NCI-H446 treated with DMSO at 0.1 percent for 48 hours (cell line): ENCODE measurements at places on chromosomes 13 and 19.

DNA sequence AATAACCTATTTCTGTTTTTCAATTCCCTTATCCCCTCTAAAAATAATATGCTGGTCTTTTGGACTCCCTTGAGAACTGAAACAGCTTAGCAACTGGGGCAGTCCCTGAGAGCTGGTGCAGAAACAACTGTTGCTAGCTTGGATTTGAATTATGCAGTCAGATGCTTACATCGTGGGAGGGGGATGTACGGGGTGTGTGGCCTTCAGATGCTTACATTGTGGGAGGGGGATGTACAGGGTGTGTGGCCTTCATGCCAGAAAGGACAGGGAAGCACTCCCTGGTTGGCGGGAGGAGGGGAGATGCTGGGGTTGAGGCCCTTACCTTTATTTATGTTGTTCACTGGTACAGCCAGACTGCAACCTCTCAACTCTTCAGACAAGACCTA is 25.6 kb downstream of the LRCH1 start:
- DNase-seq, result no peak

- no peak for DNase-seq
Observed at GRCh38 chr13:40194224-40194806, 472.1 kb downstream of the FOXO1 start.

- no peak for DNase-seq
Observed at GRCh38 chr13:40640202-40640601, 26.2 kb downstream of the FOXO1 start.

- DNase-seq, result no peak
Observed at GRCh38 chr13:44762911-44763310, 186.8 kb upstream of the TSC22D1 start.

DNA sequence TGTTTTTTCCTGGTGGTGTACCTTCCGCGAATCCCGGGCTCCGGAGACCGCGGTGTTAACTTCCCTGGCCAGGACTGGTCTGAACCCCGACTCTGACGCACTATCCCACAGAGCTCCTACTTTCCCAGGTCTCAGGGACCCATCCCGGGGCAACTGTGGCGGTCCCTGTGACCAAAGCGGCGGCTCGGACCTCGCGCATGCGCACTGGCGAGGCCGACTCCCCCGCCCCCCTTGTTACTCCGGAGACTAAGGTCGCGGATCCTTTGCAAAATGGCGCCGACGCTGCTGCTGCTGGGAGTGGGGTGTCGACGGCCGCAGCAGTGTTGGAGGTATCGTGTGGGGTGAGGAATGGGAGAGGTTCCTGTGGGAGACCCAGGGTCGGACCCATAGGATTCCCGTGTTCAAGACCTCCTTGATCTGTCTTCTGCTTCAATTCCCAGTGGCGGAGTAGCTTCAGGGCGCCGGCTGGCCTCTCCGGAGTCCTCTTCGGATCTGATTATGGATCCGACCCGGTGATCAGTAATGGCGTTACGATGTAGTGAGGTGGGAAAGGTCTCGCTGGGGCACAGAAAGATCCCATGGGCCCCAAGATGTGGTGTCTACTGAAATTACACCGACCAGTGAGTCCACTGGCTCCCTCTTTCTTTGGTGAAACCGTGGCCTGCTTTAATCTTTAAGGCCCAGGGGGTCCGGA is 66.6 kb upstream of the ZNF527 start:
- DNase-seq, result no peak

DNA sequence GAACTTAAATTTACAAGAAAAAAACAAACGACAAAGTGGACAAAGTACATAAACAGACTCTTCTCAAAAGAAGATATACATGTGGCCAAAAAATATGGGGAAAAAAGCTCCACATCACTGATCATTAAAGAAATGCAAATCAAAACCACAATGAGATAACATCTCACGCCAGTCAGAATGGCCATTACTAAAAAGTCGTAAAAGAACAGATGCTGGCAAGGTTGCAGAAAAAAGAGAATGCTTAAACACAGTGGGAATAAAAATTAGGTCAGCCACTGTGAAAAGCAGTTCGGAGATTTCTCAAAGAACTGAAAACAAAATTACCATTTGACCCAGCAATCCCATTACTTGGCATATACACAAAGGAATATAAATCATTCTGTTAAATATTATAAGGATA is 132.7 kb downstream of the UGGT2 start:
- DNase-seq, result no peak

DNA sequence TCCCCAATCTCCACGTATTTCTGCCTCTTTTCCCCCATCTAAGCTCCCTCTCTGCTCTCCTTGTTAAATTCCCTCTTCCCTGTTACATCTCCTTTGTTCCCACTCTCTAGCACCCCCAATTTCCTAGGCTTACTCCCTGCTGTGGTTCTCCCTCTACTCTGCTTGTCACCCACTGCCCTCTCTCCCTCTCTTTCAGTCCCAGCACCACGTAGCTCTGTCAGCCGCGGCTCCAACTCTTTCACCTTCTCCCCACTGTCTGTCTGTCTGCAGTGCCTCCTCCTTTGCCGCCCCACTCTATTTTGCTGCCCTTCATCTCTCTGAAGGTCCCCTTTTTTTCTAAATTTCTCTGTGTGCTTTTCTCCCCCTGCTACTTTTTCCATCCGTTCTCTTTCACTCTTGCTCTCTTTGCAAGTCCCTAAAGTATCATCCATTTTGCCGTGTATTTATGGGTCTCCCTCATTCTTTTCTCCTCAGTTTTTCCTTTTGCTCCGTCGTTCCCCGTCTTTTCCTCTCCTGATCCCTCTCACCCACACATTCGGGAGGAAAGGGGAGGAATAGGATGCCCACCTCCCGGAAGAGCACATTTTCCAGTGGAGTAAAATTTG is 937 bp downstream of the ZNF841 start:
- no peak for DNase-seq

GRCh38 chr13:26048741-26049140 is 3.1 kb downstream of the SHISA2 start:
- DNase-seq, result no peak

GRCh38 chr13:50645092-50645491 is 198.4 kb downstream of the DLEU7 start:
- DNase-seq, result no peak

DNA sequence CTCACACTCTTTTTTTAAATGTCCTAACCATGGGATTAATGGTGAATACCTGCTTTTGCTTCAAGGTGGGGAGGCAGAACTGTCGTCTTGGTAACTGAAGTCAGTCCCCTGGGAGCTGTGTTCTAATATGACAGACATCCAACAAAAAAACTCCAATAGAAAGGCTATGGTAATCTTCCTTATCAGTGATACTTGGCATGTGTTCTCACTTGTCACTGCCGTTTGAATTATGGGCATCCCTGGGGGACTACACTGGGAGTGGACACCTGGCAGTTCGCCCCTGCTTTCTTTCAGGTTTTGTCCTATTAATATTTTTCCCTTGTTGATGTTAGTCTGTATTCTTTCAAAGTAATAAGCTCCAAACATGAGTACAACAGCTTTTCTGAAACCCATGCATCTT is 252.6 kb downstream of the SLITRK5 start:
- DNase-seq, result no peak

- DNase-seq, result no peak
Observed at GRCh38 chr13:112669881-112670499, 19.8 kb upstream of the ATP11A start.

- DNase-seq, result no peak
Observed at GRCh38 chr19:15025217-15025616, 24.1 kb upstream of the CASP14 start.

- no peak for DNase-seq
Observed at GRCh38 chr13:106503730-106504453, 31.6 kb downstream of the EFNB2 start.

- DNase-seq, result no peak
Observed at GRCh38 chr19:48401287-48401686, 7.8 kb downstream of the GRIN2D start.

GRCh38 chr13:109862627-109863026 is 76.2 kb upstream of the IRS2 start:
- no peak for DNase-seq

DNA sequence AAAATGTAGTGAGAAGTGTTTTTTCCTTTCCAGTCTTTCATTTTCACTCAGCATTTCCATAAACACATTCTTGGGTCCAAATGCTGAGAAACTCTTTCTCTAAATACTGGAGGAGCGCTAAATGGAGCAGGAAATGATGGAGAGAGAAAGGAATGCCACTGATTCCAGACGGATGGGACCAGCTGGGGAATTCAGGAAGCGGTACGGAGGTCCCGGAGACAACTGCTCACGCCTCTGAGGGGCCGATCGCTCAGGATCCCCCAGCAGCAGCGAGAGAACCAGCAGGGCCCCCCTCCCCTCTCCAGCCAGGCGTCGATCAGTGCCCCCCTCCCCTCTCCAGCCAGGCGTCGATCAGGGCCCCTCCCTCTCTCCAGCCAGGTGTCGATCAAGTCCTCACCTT is 13.2 kb downstream of the RASA3 start:
- no peak for DNase-seq

DNA sequence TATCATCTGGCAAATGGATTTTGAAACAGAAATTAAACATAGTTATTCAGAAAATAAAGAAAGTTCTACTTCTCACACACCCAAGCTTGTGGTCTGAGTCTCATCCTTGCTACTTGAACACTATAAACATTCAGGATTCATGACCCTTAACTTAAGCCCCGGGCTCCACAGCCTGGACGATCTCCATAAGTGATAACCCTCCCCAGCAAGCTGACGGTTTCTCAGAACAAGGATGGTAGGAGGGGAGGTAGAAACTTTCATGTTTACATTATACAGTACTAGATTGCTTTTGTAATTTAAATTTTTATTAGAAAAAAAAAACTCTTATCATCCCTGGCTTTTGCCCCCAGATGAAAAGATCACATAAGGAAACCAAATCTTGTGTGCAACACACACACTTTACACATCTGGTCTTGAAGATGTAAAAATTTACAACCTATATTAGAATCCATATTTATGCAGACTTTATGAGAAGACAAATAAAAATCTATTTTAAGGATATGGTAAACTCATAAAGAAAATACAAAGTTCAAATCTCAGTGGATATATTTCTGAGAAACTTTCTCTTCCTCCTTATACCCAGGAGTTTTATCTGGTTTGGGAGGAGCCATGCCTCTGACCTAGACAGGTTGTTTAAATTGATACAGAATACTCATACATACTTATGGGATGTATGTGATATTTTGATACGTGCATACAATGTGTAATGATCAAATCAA is 20.0 kb upstream of the ATP12A start:
- DNase-seq, result no peak

DNA sequence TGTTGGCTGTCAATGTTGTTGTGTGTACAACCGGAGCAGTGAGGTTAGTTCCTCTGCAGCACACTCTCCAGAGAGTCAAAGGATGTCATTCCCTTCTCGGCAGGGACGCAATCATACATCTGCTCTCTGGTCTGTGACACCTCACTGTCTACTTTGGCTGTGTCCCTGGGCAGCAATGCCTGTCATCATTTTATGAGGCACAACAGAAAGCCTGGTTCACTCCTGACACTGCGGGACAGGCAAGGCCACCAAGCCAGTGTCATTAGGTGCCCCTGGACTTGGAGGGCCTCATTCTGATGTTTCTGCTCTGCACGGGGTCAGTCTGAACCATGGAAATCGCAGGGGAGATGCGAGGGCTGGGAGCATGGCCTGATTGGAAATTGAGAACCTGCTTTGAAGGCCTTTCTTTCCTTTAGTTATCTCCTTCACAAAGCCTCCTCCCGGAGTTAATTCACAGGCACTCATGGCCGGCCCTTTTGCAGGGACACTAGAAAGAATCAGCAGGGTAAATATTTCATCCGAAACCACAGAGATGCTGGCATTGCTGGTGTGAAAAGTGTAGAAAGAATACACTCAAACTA is 284.4 kb downstream of the ZNF536 start:
- DNase-seq, result no peak

DNA sequence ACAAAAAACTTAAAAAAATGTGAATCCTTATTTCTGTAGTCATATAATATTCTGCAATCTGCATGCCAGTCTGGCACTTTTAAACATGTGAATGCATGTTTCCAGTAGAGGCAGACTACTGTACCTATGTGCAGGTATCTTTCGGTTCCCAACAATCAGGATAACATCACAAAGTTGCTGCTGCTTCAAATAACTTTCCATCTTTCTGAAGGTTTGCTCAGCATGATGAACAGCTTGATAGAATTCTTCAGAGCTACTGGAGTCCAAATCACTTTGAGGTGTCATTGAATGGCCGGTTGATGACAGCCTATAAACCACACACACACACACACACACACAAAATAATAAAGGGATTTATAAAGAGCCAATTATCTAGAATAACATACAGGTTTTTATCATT is 132.1 kb upstream of the ATXN8OS start:
- DNase-seq, result no peak

GRCh38 chr13:104256701-104257100 is 1190.5 kb upstream of the SLC10A2 start:
- DNase-seq, result peak; percentile 79

DNA sequence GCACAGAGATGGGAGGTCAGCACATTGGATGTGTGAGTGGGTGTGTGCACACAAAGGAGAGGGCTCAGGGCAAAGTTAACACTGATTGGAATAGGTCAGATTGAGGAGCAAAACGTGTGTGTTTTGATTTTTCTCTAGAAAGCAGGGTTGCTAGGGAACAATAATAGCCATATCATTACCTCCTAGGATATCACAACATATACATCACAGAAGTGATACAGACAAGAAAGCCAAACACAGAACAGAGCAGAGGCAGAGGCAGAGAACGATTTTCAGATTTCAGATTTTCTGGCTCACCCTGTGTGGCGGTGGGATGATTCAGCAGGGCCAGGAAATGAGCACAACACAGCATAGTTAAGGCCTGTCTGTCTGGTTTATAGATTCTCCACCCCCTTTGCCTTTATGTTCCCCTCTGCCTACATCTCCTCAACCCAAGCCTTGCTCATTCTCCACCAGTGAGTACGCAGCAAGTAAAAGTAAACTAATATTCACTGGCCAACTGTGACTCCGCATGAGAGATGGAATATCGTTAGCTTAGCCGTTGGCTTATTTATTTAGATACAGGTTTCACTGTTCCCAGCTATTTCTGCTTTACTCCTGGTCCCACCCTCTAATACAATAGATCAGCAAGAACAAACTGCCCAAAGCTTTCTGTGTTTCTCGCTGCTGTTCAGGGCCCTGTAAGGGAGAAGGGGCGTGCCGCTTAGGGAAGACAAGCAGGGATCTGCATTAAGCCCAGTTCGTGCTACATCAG is 182.7 kb upstream of the TSC22D1 start:
- no peak for DNase-seq

DNA sequence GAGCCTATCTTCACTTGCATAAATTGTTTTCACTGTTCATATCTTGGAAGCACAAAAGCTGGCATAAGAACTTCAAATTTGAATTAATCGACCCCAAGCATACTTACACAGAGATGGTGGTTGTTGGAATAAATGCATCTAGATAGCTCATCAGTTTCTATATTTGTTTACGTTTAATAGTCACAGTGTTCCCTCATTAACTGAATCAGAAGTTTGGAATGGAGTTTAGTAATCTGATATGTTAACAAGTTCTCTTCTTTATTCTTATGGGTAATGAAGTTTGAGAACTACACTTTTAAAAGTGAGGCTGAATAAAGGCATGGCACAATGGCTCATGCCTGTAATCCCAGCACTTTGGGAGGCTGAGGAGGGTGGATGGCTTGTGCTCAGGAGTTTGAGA is 886.7 kb upstream of the PCDH20 start:
- DNase-seq, result no peak

- no peak for DNase-seq
Observed at GRCh38 chr13:76163761-76164160, 527.6 kb downstream of the LMO7 start.

GRCh38 chr13:34570698-34571353 is 371.2 kb upstream of the NBEA start:
- no peak for DNase-seq

- DNase-seq, result no peak
Observed at GRCh38 chr13:74575729-74576125, 441.5 kb upstream of the KLF12 start.
